ENCODE measurements at places on chromosomes 7 and 10.

GRCh38 chr7:56110611-56111010 lies 4.3 kb upstream of the CHCHD2 start:
- no peak for DNase-seq

DNA sequence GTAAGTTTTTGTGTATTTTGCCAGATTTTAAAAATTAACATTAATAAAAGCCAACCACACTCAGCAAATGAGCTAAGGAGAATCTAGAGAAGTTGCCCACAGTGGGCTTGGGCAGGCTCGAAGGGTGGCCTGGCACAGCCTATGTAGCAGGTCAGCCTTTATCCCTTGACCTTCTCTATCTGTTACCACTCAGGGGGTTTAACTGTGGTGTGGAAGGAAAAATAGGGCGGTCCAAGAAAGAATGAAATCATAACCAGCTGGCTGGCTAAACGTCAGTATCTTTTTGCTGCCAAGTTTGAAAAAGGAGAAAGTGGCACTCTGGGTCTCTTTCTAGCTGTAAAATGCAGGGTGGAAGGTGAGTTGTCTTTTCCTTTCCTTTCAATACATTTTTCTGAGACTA lies 130.3 kb upstream of the ASAH2 start:
- DNase-seq: no peak

- DNase-seq: no peak
Measured at GRCh38 chr7:124246262-124246863, 213.5 kb upstream of the TMEM229A start.

GRCh38 chr7:30249316-30249715 lies 35.1 kb upstream of the ZNRF2 start:
- no peak for DNase-seq

- no peak for DNase-seq
Measured at GRCh38 chr7:45196374-45196773, 38.8 kb downstream of the RAMP3 start.

DNA sequence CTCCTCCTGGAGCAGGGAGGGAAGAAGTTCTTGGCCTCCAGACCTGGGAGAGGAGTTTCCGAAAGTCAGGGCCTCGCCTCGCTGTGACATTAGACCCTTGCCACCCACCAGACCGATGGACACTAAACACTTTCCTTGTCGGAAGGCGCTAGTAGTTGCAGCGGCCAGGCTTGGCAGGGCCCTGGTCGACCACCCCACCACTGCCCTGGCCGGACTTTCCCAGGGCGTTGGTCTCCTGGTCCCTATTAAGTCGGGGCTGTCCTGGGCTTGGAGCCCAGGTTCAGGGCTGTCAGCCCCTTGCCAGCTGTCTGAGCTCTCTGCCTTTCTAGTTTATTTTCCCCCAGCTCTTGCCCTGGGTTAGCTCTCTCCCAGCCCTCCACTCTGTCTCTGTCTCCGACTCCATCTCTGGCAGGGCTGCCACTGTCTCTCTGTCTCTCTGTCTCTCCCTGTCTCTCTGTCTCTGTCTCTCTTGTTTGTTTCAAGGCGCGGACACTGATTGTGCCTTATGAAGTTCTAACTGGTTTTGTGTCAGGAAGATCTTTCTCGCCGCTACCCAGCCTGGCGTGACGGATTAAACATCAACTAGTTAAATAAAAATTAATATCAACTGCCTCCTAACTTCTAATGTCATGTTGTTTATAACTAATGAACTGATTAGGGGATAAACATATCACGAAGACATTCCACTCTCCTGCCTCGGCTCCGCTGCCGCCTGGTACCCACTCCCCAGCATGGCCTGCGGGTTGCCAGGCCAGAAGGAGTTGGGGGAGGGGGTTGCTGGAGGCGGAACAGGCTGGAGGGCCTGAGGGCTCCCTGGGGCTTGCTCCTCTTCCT lies 13.8 kb upstream of the PAX2 start:
- DNase-seq: no peak

DNA sequence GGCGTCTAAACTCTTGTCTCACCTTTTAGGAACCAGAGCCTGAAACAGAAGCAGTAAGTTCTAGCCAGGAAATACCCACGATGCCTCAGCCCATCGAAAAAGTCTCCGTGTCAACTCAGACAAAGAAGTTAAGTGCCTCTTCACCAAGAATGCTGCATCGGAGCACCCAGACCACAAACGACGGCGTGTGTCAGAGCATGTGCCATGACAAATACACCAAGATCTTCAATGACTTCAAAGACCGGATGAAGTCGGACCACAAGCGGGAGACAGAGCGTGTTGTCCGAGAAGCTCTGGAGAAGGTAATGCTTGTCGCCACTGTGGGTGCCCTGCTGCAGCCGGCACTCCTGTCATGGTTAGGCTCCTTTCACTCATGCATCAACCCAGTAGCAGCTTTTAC lies 113.1 kb downstream of the ZMYND11 start:
- no peak for DNase-seq

GRCh38 chr10:130766071-130766470 lies 545.5 kb downstream of the TCERG1L start:
- DNase-seq: no peak

DNA sequence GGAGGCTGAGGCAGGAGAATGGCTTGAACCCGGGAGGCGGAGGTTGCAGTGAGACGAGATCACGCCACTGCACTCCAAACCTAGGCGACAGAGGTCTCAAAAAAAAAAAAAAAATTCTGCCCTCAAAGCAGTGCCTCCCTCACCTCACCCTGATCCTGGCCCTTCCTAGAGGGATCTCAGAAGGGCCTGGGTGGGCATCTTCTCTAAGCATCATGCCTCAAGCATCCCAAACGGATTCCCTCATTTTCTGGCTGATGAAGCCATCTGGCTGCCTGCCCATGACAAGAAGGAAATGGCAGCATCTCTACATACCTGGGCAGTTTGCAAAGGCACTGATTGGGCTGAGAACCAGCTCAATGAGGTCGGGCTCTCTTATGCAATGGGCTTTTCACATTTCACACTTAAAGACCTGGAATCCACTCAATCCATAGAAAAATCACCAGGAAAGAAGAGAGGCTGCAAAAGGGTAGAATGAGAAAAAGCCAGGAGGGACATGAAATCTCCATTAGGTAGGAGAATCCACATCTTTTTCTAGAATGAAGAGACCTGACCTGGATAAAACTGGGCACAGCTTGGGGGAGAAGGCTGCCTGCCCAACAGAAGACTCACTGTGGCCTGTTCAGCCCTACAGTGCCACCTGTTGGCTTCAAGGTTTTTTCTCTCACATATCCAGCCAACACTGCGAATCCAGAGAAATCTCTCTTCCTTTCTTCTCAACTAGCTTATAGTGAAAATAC lies 48.1 kb downstream of the PDLIM1 start:
- no peak for DNase-seq

DNA sequence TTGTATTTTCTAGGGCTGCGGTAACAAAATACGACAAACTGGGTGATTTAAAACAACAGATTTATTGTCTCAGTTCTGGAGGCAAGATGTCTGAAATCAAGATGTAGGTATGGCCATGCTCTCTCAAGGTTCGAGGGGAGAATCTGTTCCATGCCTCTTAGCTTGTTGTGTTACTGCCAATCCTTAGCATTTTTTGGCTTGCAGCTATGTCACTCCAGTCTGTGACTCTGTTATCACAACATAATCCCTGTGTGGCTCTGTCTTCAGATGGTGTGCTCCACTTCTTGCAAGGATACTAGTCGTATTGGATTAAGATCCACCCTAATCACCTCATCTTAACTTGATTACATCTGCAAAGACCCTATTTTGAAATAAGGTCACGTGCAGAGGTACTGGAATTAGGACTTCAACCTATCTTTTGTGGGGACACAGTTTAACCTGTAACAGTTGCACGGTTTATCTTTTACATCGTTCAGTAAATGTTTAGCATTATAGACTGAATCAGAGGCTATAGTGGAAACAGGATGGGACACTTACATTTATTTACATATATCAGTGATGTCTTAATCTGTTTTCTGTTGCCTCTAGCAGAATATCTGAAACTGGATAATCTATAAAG lies 3.1 kb downstream of the C1GALT1 start:
- no peak for DNase-seq

- DNase-seq: no peak
Measured at GRCh38 chr10:91935886-91936285, 12.3 kb downstream of the BTAF1 start.

DNA sequence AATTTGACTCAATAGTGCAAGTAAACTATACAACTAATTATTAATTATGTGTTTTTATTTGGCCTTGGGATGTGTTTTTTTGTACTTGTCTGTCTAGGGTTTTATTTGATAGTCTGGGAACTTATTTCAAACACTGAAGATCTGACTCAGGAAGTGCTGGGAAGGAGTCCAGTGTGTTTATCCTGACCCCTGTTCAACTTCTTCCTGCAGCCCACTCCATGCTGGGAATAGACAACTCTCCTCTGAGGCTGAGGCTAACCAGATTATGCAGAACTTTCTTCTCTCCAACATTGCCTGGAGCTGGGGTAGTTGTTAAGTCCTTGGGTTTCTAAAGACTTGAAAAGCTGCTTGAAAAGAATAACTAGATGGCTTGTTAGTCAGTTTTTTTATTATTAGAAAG lies 6.9 kb downstream of the CISD1 start:
- DNase-seq: peak; percentile 66

DNA sequence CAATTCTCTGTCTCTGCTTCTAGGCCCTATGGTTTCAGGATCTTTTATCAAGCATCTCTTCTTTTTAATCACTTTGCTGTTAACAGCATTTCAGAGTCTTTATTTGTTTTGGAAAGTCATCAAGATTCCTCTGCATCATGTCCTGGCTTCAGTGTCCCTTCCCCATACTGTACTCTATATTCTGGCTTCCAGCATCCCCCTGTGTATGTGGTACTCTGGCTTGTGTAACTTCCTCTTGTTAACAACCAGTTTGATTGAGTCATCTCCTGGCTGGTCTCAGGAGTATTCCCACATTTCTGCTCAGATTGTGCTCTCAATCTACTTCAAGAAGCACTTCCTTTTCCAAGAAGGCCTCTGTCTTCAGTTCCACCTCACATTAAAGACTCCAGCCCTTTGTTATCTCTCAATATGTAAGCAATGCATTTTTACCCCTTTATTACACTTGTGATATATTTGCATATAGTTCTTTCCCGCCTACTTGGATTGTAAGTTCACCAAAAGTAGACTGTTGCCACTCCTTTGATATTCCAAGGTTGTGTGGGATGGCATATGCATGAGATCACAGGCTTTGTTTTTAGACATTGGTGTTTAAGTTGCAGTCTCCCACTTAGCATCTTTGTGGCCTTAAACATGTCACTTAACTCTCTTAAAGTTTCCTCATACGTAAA lies 15.1 kb upstream of the ATE1 start:
- peak; percentile 89 for DNase-seq

GRCh38 chr10:17954861-17955260 lies 3.1 kb downstream of the SLC39A12 start:
- DNase-seq: no peak

GRCh38 chr7:105759670-105760550 lies 116.5 kb downstream of the ATXN7L1 start:
- peak; percentile 58 for DNase-seq

GRCh38 chr7:147809786-147810185 lies 780.8 kb upstream of the C7orf33 start:
- no peak for DNase-seq

DNA sequence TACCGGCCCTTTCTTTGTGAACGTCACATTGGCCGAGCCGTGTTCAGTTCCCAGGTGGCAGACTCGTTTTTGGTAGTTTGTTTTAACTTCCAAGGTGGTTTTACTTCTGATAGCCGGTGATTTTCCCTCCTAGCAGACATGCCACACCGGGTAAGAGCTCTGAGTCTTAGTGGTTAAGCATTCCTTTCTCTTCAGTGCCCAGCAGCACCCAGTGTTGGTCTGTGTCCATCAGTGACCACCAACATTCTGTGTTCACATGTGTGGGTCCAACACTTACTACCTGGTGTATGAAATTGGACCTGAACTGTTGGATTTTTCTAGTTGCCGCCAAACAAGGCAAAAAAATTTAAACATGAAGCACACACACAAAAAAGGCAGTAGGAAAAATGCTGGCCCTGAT lies 9.9 kb upstream of the CSGALNACT2 start:
- no peak for DNase-seq

DNA sequence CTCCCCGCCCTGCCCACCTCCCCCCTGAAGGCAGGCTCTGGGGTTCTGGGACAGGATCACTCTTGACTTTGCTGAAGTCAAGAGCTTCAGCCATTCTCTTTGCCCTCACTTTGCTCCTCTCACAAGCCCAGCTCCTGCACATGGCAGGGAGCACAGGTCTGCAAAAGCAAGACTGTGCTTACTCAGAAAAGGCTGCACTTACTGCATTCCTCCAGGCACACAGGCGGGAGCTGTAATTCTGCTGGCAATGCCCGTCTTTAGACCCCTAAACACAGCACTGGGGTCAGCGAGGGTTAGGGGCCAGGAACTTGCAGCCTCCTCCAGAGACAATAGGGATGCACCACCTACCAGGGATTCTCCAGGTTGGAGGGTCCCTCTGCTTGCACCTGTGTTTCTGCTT lies 523.7 kb downstream of the TCERG1L start:
- no peak for DNase-seq
